ENCODE measurements at places on chromosomes 5 and 9. TPM values are rescaled to one million over a fixed set of nuclear protein-coding genes. Genes with fewer than 3 reads are reported as not detected.

GRCh38 chr5:109866051-109866450, 176.3 kb downstream of the MAN2A1 start:
- H3K27me3 ChIP-seq = no peaks in the 10 kb centered on the region
- no peak overlapping the region for H3K4me3 ChIP-seq
- H3K36me3 ChIP-seq = peaks cover 1% of the 10 kb centered on the region
- peak; percentile 79 for DNase-seq

DNA sequence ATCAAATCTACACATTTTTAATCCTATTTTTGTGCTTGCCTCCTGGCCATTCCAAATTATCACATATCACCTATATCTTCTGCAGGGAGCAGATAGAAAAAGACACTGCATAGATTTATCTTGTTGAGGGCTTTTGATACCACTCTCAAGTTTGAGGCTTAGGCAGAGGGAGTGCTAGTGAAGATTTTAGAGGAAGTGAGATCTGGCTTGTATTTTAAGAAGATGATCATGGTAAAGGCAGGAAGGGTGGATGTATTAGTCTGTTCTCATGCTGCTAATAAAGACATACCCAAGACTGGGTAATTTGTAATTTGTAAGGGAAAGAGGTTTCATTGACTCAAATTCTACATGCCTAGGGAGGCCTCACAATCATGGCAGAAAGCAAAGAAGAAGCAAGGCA, 220.9 kb upstream of the TUT7 start:
- H3K27ac ChIP-seq = no peak overlapping the region
- no peak overlapping the region for H3K4me3 ChIP-seq
- H3K36me3 ChIP-seq = no peaks in the 10 kb centered on the region
- H3K4me1 ChIP-seq = no peaks in the 10 kb centered on the region
- DNase-seq = no peak
- H3K27me3 ChIP-seq = no peaks in the 10 kb centered on the region

DNA sequence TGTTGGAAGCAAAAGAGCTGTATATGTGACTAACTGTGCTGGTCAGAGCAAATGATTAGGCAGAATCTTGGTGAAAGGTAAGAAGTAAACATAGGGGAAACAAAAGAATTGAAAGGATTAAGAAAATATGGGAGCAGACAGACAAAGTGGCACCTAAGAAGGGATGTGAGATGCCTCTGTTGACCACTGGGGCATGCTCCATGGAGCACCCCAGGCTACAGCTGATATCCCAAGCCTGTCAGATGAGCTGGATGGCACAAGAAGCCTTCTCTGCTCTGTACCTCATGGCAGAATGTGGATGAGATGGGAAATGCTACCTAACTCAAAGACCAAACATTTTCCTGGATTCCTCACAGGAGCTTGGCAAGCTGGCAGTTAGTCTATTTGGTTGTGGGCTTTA, 89.3 kb upstream of the SLIT3 start:
- H3K27me3 ChIP-seq = no peaks in the 10 kb centered on the region
- DNase-seq = no peak
- H3K4me3 ChIP-seq = no peak overlapping the region
- H3K4me1 ChIP-seq = no peaks in the 10 kb centered on the region

- H3K27me3 ChIP-seq = no peaks in the 10 kb centered on the region
- 0 out of 2 replicates have a peak, but pooled peaks cover 2% of the 10 kb centered on the region for H3K36me3 ChIP-seq
- no peak overlapping the region for H3K4me3 ChIP-seq
- peaks cover 4% of the 10 kb centered on the region for H3K4me1 ChIP-seq
These were observed 29.5 kb downstream of the GDNF start for GRCh38 chr5:37810311-37810710.

DNA sequence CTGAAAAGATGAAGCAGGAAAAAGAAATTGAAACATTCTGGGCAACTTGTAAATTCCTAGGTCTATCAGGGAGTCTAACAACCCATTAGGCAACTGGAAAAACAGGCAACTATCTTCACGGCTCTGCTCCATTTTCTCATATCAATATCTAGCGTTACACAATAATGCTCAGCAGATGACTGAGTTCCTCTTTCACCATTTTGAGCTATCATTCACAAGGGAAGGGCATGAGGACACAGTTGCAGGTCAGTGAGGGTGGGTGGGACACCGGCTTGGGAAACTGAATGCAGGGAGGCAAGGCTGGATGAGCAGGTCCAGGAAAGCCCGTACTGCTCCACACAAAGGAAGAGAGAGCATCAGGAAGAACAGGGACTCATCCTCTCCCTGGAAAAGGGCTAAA, 67.0 kb downstream of the FRMD3 start:
- no peak overlapping the region for H3K27ac ChIP-seq
- no peaks in the 10 kb centered on the region for H3K36me3 ChIP-seq
- no peaks in the 10 kb centered on the region for H3K4me1 ChIP-seq

DNA sequence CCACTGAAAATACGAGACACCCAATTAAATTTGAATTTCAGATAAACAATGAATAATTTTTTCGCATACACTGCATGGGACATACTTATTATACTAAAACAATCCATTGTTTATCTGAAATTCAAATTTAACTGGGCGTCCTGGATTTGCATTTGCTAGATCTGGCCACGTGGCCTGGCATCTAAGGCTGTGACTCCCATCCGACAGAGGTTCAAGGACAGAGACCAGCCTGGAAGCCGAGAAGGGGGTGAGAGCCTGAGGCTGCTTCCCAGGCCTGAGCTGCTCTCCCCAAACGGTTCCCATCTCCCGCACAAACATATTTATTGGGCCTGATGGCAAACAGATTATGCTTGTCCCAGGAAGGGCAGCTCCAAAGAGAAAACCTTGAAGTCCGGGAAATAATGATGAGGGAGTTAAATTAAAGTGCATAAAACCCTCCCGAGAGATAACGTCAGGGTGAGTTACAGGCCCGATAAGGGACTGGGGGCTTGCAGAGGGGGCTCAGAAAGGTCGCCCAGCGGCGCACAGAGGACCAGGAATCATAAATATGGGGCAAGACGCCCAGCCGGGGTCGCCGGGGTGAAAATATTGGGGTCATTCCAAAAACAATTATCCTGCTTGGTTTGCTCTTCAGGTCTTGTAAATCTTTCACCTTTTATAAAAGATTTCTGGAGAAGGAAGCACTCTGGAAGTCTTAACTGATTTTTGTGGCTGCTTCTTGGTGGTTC, 163.7 kb downstream of the GAPVD1 start:
- no peak for DNase-seq
- no peak overlapping the region for H3K4me3 ChIP-seq
- no peaks in the 10 kb centered on the region for H3K4me1 ChIP-seq
- H3K36me3 ChIP-seq = no peaks in the 10 kb centered on the region
- H3K27ac ChIP-seq = no peak overlapping the region

DNA sequence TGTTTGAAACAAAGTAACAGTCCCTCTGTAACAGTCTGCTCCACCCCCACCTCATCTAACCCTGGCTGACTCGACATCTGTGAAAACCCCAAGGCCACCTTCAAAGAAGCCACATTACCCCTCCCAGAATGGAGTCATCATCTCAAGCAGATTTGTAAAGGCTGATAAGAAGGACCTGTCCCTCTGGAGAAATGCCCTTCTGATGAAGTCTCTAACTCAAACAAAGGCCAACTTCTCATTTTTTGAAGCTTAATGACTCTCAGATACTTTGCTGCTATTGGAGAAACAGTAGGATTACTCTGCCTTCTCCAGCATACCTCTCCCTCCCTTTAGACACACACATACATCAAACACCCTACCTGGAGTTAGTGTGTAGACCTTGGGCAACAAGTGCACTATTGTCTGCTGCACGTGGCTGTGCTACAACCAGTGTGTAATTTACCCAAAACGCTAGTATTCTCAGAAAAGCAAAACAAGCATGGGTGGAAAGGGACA, 5.3 kb upstream of the SUSD1 start:
- peaks cover 4% of the 10 kb centered on the region for H3K27me3 ChIP-seq
- no peak overlapping the region for H3K4me3 ChIP-seq
- H3K4me1 ChIP-seq = peaks cover 4% of the 10 kb centered on the region
- no peak for DNase-seq
- no peaks in the 10 kb centered on the region for H3K36me3 ChIP-seq
- no peak overlapping the region for H3K27ac ChIP-seq

DNA sequence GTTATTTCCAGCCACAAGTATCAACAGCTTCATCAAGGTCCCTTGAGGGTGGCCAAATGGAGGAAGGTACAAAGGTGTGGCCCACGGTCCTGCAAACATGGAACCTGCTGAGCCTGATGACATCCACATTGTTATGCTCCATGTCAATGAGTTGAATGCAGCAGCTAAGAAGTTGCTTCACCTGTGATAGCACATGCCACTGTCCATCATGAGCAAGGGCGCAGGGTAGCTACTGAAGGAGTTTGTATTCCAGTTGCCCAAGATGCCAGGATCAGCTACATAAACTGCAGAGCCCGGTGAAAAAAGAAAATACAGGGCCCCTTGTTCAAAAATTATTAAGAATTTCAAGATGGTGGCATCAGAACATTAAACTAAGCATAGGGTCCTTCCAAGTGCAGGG, 24.2 kb downstream of the LSM11 start:
- peaks cover 3% of the 10 kb centered on the region for H3K4me1 ChIP-seq
- no peaks in the 10 kb centered on the region for H3K36me3 ChIP-seq
- no peak for DNase-seq
- no peak overlapping the region for H3K27ac ChIP-seq
- peaks cover 2% of the 10 kb centered on the region for H3K27me3 ChIP-seq

DNA sequence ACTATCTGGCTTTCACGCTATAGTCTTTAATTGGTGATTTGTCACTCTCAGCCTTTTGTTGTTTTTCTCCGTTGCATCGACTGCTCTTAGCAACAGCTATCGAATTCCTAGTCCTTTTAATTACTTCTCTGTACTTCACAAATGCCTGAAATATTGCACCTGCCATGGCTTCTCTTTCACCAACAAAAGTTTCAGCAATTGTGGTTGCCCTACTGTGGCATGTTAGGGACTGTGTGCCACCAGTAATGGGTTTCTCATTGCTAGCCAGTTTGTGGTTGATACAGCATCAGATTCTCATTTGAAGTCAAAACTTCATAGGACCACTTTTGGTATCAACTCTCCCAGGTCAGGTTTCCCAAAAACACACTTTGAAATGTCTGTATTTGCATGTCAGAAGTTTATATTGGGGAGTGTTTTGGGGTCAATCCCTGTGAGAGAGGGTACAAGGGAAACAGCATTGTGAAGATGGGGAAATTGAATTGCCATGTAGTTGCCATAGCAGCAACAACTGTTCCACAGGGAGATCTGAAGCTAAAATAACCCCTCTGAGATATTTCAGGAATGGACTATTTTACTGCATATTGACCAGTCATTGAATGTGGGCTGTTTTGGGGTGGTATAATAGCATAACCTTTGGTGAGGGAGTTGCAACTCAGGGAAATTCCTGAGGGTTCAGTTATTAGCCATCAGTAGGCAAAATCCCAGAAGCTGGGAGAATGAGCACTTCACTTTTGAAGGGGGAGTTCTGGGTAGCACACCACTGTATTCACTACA, 99.2 kb downstream of the WDR70 start:
- H3K4me3 ChIP-seq = no peak overlapping the region
- DNase-seq = no peak
- no peaks in the 10 kb centered on the region for H3K27me3 ChIP-seq
- H3K27ac ChIP-seq = no peak overlapping the region
- no peaks in the 10 kb centered on the region for H3K4me1 ChIP-seq

DRD1 gene
- 0.18 TPM for total RNA-seq

C5orf52 gene
- not detected for total RNA-seq

PCDHB16 gene
- total RNA-seq = 0.18 TPM

PROB1 gene
- total RNA-seq = under 0.01 TPM

GLRA1 gene
- total RNA-seq = not detected

CCL21 gene
- total RNA-seq = not detected

FOXD4L6 gene
- total RNA-seq = not detected

PDGFRB gene
- 108 TPM for total RNA-seq

FGFR4 gene
- 0.90 TPM for total RNA-seq

IFNB1 gene
- total RNA-seq = not detected
